ENCODE measurements at places on chromosomes 2 and 18.

DNA sequence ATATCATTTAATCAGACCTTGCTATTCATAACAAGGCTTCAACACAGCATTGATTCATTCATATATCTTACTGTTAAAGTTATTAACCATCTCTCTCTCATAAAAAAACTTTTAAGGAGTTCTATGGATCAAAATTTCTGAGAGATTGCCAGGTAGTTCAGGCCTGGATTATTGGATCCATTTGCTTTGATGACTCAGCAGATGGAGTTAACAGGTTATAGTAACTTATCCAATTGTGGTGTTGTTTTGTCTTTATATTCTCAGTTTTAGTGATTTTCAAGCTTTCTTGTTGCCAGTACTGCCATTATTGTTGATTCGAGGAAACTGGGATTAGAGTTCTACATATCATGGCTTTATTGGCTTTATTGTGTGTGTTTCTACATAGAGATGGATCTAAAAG, 195.7 kb upstream of the MMADHC start:
- no peak for DNase-seq

DNA sequence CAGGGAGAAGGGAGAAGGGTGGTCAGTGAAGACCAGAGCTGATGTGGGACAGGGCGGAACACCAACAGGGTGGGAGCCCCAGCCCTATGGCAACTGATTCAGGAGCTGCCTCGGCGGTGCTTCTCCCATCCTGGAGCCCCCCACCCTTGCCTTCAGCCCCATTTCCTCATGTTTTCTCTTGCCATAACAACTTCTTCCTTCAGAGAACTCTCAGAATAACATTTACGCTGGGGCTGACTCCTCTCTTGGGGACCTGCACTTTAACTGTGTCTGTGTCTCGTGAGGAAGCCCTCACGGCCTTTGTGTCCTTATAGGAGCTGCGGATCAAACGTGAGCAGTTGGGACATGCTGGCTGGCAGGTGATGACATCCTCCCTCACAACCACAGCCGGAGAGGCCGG, 116.4 kb upstream of the SNTG2 start:
- no peak for DNase-seq

DNA sequence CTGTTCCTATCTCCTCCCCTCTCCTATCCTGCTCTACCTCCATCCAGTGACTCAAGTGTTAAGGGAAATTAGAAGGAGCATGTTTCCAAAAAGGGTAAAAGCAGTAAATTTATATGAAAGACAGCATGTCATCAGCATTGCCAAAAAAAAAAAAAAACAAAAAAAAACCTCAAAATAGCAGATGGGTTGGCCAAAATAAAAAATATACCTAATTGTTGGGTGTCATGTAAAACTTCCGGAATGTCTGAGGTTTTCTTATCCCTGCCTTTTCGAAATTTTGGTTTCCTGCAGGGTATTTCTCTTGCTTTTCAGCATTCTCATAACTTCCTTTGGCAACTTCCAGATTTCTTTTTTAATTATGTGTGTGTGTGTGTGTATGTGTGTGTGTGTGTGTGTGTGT, 241.6 kb upstream of the FN1 start:
- DNase-seq: no peak

DNA sequence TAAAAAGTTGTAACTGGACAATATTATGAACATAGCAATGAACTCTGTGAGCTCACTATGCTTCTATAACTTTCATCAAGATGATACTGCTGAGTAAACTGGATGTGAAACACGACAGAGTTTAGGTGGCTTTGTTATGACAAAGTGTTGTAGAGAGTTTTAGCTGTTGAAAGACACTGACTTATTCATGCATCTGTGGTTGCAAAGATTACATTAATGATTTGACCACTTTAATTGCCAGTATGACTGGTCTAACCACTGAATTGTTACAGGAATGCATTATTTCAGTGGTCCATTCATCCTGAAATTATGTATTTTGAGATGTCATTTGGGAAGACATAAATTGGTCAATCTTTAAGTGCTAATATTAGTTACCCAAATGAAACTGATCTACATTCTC, 117.9 kb downstream of the SPHKAP start:
- no peak for DNase-seq

- no peak for DNase-seq
Observed at GRCh38 chr2:144325086-144325485, 194.8 kb downstream of the ZEB2 start.

DNA sequence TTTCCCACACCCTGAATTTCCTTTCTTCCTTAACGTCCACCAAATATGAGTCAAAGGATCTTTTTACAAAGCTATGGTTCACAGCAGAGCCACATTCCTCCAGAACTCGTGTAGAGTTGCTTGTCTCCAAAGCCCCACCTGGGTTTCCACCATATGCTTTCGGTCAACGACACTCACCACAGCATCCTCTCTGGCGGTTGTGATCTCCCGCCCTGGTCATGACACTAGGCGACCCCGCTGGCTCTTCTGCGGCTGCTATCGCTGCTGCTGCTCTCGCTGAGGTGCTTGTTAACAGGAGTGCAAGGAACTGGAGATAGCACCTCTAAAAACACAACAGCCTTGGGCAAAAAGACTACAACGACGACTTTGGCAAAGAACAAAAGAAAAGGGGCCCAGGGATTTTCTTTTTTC, 340 bp downstream of the SLC40A1 start:
- no peak for DNase-seq

GRCh38 chr18:3060667-3061580, 48.0 kb upstream of the LPIN2 start:
- DNase-seq: no peak

DNA sequence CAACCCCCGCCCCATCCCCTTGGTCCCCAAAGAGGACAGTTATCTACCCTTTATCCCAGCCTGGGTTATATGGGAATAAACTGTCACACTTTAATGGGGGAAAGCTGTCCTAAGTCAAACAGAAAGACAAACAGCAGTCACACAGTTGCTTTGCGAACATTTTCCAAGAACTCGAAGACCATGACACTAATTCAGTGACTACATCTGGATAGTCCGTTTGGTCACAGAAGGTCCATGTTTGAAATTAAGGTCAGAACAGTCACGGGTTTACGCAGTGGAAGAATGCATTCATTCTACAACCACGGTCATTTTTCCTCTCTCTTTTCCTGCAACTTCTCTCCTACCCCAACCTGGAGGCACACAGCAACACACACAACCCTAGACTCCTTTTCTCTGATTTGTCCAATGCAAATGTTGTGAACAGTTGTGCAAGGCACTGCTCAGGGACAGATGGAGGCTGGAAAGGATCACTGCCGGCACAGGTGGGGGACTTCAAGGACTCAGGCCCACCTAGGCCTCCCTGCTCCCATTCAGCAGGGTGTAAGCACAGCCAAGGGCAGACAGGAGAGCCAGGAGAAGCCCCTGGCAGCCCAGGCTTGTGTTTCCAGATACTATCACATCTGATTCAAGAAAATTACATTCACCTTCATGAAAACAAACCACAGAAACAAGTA, 39.9 kb downstream of the ZNF516 start:
- DNase-seq: no peak

DNA sequence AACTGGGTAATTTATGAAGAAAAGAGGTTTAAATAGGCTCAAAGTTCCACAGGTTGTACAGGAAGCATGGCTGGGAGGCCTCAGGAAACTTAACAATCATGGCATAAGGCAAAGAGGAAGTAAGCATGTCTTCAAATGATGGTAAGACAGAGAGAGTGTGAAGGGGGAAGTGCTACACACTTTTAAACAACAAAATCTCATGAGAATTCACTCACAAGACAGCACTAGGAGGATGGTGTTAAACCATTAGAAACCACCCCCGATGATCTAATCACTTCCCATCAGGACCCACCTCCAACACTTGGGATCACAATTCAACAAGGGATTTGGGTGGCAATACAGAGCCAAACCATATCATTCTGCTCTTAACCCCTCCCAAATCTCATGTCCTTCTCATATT, 34.9 kb downstream of the CFAP210 start:
- DNase-seq: no peak

DNA sequence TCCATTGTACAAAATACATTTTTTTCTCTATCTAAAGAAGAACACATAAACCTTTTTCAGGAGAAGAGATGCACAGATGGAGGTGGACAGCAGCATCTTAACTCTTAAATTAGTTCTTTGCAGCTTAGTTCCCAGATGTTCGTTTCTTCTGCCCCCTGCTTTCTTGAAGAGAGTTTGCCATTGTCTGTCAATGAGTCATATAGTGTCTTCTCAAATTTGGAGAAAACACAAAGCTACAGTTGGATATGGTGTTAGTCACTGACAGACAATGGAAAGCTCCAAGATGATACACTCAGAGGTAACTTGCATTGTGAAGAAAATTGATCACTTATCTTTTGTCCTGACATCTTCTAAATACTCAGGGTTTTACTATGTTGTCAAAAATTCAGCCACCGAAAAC, 48.8 kb upstream of the TMEFF2 start:
- DNase-seq: no peak

GRCh38 chr2:120969613-120970355, 234.1 kb downstream of the GLI2 start:
- DNase-seq: no peak

GRCh38 chr18:27970321-27970720, 206.6 kb downstream of the CDH2 start:
- no peak for DNase-seq

- no peak for DNase-seq
Observed at GRCh38 chr2:201118961-201119854, 3.2 kb downstream of the CFLAR start.

- no peak for DNase-seq
Observed at GRCh38 chr18:75247611-75248421, 37.2 kb downstream of the TSHZ1 start.

DNA sequence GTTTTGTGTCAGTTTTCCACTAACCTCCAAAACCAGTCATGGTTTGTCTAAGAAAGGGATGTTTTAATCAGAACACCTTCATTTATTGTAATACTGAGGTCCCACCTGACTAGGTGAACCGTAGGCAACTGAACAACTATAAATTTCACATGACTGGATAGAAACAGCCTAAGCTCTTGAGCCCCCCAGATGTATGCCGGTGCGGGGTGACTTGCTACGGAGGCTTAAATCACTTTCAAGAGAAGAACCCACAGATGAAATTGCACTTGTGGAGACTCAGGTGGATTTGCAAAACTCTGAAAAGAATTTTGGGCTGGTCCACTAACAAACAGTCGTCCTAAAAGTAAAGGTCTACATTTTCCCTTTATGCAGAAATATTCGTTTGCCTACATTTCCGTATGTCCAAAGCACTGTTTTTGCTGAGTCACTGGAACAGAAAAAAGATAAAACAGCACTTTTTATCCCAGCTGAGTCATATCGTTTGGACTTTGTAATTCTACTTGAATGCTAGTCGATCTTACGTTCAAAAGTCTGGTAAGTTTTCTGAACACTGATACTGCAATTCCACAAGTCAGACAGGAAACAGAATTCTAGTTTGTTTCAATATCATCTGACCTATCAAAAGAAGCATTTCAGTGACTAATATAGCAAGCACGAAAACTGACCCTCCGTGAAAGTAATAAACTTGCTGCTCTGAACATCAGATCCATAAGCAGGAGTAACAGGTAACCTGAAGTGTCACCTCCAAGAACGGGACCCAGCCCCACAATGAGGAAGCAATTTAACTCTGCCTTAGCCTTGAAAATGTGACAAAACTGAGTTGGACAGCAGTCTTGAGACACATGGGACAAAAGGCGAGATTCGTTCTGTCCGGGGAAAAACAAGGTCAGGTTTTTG, 18.1 kb downstream of the ZNF516 start:
- DNase-seq: no peak

- no peak for DNase-seq
Observed at GRCh38 chr2:216644842-216645635, 11.8 kb downstream of the IGFBP2 start.

GRCh38 chr2:75033516-75033915, 75.1 kb downstream of the POLE4 start:
- no peak for DNase-seq

GRCh38 chr2:38131676-38132075, 55.7 kb upstream of the CYP1B1 start:
- DNase-seq: no peak

DNA sequence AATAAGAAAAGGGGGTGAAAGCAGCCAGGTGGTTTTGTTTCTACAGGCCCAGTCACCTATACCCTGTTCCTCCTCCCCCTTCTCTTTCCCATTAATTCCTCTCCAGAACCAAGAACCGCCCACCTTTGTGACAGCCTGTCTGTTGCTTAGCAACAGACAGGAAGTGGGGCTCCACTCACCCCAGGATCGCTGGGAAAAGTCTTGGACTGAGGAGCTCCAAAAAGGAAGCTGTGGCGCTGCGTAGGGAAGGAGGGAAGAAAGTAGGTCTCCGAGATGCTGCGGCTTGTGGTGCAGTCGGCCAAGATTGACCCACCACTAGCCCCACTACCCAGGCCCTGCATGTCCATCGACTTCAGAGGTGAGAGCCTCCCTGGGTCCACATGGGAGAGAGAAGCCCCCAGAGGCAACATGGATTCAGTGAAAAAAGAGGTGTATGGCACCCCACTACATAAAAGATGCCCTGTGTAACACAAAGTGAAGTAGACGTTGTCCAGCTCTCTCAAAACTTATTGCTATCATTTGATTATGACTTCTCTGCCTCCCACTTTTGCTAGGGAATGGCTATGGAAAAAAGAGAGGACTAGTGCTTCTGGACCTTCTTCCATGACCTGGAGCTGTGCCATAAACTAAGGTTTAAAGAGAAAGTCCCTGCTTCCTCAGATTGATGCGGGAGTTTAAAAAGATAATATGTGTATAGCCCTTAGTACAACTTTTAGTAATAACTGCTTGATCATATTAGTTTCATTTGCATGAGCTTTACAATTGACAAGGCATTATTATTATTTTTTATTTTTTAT, at the start of gene FER1L5:
FER1L5 (plus strand) TSS at position 201 of the 797 bp plus-strand sequence; CDS start at position 274, 73 bp downstream.
- no peak for DNase-seq

DNA sequence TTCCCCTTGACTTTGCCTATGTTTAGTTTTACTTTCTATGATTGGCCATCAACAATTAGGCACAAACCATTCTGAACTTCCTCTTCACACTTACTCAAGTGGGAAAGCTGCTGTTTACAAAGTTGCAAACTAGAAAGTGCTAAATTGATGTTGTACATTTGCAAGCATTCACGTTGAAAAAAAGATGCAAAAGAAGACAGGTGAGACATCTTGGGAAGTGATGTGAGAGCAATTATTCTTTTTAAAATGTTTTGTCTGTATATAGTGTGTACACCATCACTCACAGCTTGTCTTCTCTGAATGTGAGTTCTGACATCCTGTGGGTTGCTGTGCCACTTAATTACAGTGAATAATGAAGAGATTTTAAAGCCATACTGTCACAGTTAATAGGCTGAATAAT, 874.1 kb upstream of the LRATD1 start:
- DNase-seq: no peak

DNA sequence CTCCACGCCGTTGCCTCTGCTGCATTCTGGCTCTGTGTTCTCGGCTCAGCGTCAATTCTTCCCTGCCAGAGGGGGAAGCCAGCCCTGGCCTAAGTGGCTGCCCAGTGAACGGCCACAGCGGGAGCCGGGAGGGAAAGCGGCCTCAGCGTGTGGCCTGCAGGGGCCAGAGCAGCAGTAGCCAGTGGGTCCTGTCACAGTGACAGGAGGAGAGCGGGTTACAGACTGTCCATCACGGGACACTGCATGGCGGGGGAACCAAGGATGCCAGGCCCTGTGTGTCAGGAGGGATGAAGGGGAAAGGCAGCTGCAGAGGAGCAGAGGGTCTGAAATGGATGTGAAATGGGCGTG, 39.7 kb downstream of the PDIA6 start:
- no peak for DNase-seq

- no peak for DNase-seq
Observed at GRCh38 chr2:101574622-101575021, 99.7 kb upstream of the RFX8 start.
